ENCODE measurements at places on chromosomes 5 and 9. TPM values are rescaled to one million over a fixed set of nuclear protein-coding genes. Genes with fewer than 3 reads are reported as not detected.

CAMK2A gene
- not detected for total RNA-seq

FOXE1 gene
- total RNA-seq: 0.14 TPM

GLDC gene
- 76.7 TPM for total RNA-seq

PCDHA11 gene
- total RNA-seq: 10.2 TPM

PTCD2 gene
- total RNA-seq: 16.6 TPM

CDX1 gene
- 0.62 TPM for total RNA-seq

AOPEP gene
- 12.1 TPM for total RNA-seq

C1QTNF3 gene
- total RNA-seq: 0.59 TPM

UBAC1 gene
- total RNA-seq: 74.6 TPM

MRPS30 gene
- total RNA-seq: 105 TPM

GABRA6 gene
- total RNA-seq: not detected

FAM221B gene
- not detected for total RNA-seq

SEMA5A gene
- total RNA-seq: 6.5 TPM

TAF1L gene
- not detected for total RNA-seq

STPG3 gene
- not detected for total RNA-seq

SURF1 gene
- 31.8 TPM for total RNA-seq

ZBED3 gene
- total RNA-seq: 1.6 TPM

CCDC187 gene
- not detected for total RNA-seq

CDKN2B gene
- not detected for total RNA-seq

EFNA5 gene
- total RNA-seq: 7.8 TPM

FAM151B gene
- total RNA-seq: not detected

PRR16 gene
- total RNA-seq: 0.67 TPM

All from H7 (cell line).